ENCODE measurements at places on chromosomes 7 and 10.

DNA sequence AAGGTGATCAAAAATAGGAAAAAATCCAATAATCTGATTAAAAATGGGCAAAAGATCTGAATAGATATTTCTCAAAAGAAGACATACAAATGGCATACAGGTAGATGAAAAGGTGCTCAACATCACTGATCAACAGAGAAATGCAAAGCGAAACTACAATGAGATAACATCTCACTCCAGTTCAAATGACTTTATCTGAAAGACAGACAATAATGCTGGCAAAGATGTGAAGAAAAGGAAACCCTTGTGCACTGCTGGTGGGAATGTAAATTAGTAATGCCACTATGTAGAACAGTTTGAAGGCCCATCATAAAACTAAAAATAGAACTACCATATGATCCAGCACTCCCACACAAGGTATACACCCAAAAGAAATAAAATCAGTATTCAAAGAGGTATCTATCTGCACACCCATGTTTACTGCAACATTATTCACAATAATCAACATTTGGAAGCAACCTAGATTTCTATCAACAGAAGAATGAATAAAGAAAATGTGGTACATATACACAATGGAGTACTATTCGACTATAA lies 85.0 kb downstream of the LRRN3 start:
- peak; percentile 10 for DNase-seq

- no peak for DNase-seq
Observed at GRCh38 chr10:131155876-131156230, 155.7 kb downstream of the TCERG1L start.

DNA sequence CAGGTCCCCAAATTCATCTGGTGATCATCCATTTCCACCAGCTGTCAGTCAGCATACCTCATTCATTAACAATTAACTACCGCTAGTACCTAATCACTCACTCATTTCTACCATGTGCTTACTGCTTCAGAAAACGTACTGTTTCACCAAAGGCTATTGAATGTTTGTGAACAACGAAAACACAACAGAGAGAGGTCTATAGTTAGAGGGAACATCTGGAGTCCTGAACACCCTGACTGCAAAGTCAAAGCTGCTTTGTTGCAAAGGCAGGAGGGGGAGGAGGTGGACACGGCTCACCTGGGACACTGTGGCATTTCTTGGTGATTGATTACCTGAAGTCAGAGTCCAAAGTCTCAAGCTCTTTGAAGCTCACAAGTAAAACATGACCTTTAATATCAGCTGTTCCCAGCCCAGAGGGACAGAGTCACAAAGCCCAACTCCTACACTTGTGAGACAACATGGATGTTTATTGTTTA lies 342.3 kb upstream of the ADARB2 start:
- no peak for DNase-seq

DNA sequence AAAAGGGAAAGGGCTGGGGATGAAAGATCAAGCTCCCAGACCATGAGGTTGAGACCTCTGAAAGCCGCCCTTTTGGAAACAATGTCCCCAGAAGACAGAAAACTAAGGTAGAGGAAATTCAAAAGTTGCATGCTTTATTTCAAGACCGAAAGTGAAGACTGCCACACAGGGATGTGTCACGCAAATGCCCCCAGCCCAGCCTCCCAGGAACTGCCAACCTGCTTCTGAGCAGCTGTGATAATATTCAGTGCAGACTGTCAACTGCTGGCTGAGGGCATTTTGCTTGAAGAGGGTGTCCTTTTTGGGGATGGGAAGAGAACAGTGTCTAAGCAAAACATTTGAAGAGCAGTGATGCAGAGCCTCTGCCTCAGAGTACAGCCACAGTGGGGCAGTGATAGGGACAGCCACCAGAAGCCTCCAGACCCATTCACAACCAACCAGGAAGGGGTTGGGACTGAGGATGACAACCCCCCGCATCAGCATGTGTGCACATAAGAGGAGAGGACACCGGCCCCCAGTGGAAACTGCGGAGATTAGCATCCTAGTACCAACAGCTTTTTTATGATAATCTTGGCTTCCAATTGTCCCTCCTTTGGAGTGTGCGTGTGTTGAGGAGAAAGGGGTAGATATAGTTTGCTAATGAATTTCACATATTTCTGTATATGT lies 34.7 kb upstream of the NFE2L3 start:
- peak; percentile 13 for DNase-seq

GRCh38 chr10:48470893-48471805 lies 133.7 kb downstream of the ARHGAP22 start:
- no peak for DNase-seq

- no peak for DNase-seq
Observed at GRCh38 chr7:122268101-122268500, 36.4 kb downstream of the FEZF1 start.

DNA sequence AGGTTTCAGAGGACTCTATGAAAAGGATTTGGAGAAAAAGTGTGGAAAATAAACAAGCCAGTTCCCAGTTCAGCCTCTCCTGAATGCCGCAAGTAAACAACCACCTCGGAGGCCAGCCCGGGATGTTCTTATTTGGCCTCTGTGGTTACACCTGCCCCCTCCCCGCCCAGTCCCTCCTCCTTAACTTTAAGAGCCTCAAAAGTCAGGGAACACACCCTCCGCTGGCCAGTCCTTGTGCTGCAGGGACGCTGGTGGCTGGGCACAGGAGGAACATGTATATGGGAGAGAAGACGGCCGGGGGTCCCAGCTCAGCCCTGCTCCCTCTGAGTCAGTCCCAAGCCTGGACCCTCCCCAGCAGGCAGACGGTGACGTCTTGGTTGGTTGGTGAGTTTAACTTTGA lies 6.1 kb downstream of the CHST3 start:
- no peak for DNase-seq

- DNase-seq, result no peak
Observed at GRCh38 chr10:85151506-85151905, 823.1 kb downstream of the CCSER2 start.

DNA sequence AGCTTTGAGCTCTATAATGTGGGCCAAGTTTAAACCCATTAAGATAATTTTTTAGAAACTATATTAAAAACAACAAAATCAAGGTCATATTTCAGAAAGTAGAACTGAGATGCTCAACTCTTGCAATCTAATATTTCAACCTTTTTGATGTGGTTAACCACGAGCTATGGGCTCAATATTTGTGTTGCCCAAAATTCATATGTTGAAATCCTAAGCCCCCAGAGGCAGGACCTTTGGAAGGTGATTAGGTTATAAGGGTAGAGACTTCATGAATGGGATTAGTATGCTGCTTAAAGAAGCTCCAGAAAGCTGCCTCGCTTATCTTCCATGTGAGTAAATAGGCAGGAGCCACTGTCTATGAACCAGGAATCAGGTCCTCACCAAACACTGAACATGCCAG lies 284.4 kb downstream of the CRPPA start:
- DNase-seq, result no peak

- no peak for DNase-seq
Observed at GRCh38 chr10:131205556-131205955, 106.0 kb downstream of the TCERG1L start.

DNA sequence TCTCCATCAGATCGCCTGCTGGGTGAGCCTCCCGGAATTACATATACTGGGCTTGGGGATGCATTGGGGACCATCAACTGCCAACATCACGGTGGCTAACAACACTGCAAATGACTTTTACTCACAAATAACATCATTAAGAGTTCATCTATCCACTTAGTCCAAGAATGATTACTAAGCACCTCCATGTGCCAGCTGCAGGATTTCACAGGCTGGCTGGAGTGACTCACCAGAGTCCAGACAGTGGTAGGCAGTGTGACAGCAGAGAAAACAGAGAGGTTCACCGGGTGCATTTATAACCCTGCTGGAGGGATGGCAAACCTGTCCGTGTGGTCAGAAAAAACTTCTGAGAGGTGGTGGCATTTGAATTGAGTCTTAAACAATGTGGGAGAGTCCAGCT lies 3.2 kb upstream of the IGFBP3 start:
- no peak for DNase-seq

- DNase-seq, result no peak
Observed at GRCh38 chr10:72252972-72253371, 20.8 kb upstream of the DDIT4 start.

GRCh38 chr7:155338632-155339320 lies 41.1 kb downstream of the INSIG1 start:
- no peak for DNase-seq

DNA sequence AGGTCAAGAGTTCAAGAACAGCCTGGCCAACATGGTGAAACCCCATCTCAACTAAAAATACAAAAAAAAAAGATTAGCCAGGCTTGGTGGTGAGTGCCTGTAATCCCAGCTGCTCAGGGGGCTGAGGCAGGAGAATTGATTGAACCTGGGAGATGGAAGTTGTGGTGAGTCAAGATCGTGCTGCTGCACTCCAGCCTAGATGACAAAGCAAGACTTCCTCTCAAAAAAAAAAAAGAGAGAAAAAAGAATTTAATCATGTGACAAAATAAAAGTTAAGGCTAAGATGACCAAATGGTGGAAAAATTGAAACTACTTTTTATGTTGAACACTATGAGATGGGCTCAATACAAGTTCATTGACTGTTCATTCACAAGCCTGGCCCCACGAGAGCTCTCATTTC lies 141.1 kb upstream of the WDR11 start:
- no peak for DNase-seq

DNA sequence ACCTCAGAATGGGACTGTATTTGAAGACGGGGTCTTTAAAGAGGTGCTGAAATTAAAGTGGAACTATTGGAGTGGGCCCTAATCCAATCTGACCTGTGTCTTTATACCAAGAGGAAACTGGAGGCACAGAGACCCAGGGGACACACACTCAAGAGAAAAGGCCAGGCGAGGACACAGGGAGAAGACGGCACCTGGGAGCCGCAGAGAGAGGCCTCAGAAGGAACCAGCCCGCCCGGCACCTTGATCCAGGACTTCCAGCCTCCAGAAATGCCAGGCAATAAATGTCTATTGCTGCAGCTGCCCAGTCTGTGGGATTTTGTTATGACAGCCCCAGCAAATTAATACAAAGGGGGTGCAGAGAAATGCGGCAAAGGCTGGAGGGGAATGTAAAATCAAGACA lies 10.5 kb downstream of the CARD11 start:
- DNase-seq, result no peak

DNA sequence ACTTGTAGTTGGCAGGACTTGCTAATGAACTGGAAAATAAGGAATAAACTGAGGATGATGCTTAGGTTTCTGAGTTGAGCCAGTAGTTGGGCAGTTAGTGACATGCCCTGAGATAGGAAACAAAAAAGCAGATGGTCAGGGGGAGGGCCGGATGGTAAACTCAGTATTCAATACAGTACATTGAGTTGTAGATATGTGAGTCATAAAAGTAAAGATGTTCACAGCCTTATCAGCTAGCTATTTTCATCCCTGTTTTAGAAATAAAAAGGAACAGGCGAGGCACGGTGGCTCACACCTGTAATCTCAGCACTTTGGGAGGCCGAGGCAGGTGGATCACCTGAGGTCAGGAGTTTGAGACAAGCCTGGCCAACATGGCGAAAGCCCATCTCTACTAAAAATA lies 22.2 kb upstream of the NRBF2 start:
- DNase-seq, result no peak

GRCh38 chr7:33044401-33044718 lies 18.2 kb downstream of the NT5C3A start:
- DNase-seq, result no peak

DNA sequence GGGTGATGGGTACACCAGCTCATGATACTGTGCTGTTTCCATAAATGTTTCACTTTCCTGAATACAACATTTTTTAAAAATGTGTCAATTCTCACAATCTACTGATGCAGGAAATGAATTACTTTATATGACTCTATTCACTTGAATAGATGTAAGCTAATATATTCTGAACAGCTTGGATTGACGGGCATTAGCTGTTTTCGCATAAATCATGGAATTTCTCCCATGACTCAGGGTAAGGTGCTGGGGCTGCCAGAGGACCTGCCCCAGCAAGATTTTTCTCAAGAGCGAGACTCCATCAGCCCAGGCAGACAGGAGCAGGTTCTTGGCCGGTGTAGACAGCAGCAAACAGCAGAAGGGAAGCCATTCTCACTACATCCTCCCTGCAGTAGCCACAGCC lies 107.1 kb downstream of the PFKFB3 start:
- DNase-seq, result no peak

GRCh38 chr10:123797813-123798212 lies 93.8 kb downstream of the CPXM2 start:
- DNase-seq, result no peak

DNA sequence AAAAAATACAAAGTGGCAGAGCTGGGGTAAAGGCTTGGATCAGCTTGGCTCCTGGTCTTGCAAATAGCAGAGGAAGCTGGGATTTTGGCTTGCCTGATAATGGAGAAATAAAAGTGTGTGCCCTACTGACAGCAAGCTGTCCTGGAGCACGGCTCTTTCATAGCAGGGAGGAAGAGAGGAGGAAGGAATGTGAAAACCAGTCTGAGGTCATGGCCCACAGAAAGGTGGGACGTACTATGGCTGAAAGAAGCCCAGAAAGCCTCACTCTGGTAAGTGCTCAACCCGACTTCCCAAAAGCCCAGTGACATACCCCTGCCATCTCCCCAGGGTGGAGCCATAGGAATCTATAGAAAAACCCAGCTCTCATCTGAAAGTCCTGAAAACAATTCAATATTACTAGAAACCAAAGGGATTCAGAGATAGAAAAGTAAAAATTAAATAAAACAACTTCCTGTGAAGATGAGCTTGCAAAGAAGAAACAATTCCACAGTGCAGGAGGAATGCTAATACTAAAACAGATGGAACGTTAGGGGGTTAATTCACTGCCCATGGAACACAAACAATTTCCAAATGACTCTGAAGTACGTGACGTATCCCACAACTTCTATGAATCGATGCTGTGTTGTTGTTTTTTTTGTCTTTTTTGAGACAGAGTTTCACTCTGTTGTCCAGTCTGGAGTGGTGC lies 246.7 kb upstream of the PTN start:
- DNase-seq, result no peak

- DNase-seq, result no peak
Observed at GRCh38 chr10:14060320-14061070, 270.2 kb downstream of the FRMD4A start.

DNA sequence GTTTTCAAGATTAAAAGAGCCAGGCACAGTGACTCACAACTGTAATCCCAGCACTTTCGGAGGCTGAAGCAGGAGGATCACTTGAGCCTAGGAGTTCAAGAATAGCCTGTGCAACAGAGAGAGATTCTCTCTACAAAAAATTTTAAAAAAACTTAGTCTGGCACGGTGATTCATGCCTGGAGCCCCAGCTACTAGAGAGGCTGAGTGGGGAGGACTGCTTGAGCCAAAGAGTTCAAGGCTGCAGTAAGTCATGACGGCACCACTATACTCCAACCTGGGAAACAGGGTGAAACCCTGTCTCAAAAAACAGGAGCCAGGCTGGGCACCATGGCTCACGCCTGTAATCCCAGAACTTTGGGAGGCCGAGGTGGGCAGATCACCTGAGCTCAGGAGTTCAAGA lies 86.6 kb upstream of the KCTD7 start:
- no peak for DNase-seq

DNA sequence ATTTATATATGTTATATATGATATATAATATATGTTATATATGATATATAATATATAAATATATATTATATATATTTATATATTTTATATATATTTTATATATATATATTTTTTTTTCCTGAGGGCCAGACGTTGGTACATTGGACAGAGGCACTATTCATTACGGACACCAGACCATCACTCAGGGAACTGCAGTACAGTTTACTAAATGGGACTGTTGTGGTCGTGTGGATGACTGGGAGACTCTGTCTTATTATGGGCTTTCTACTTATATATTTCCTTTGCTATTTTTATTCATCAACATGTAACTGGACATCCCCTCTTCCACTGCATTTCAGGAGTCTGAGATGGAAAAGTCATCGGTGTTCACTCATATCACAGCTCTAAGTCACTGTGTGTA lies 87.1 kb upstream of the PRKCQ start:
- DNase-seq, result no peak

Measured in activated CD4-positive, alpha-beta T cell treated with anti-CD3 and anti-CD28 coated beads, Interleukin-10, Interleukin-2, amounts not matched to agents 100 ng/mL and 50 ng/mL, durations not matched to agents 16 hours and 8 hours (primary cell).